ENCODE measurements at places on chromosomes 3 and 15. TPM values are rescaled to one million over a fixed set of nuclear protein-coding genes. Genes with fewer than 3 reads are reported as not detected.
A peak's percentile ranks its signal among the peaks of the same experiment; 100 is the strongest.

The SLCO3A1 gene
- total RNA-seq: 15.3 TPM

The FGD5 gene
- 15.3 TPM for total RNA-seq

The TGM4 gene
- total RNA-seq: not detected

The GPR171 gene
- total RNA-seq: not detected

The ACOX2 gene
- total RNA-seq: 3.1 TPM

The KLHL6 gene
- not detected for total RNA-seq

The GOLGA8O gene
- total RNA-seq: not detected

The WDR49 gene
- total RNA-seq: 3.2 TPM

The PCLAF gene
- total RNA-seq: 65.7 TPM

The KIF15 gene
- 26.4 TPM for total RNA-seq

The TXNRD3 gene
- 3.4 TPM for total RNA-seq

The SCAANT1 gene
- total RNA-seq: not detected

The LINGO1 gene
- 57.1 TPM for total RNA-seq

The AGTR1 gene
- total RNA-seq: not detected

GRCh38 chr3:176767385-176767784, 429.9 kb downstream of the TBL1XR1 start:
- DNase-seq: no peak

- DNase-seq: no peak
Observed at GRCh38 chr3:25461946-25462345, 33.9 kb downstream of the RARB start.

- DNase-seq: no peak
Observed at GRCh38 chr15:38705436-38706219, 141.0 kb upstream of the RASGRP1 start.

GRCh38 chr3:180631317-180631716, 29.4 kb downstream of the TTC14 start:
- DNase-seq: no peak

DNA sequence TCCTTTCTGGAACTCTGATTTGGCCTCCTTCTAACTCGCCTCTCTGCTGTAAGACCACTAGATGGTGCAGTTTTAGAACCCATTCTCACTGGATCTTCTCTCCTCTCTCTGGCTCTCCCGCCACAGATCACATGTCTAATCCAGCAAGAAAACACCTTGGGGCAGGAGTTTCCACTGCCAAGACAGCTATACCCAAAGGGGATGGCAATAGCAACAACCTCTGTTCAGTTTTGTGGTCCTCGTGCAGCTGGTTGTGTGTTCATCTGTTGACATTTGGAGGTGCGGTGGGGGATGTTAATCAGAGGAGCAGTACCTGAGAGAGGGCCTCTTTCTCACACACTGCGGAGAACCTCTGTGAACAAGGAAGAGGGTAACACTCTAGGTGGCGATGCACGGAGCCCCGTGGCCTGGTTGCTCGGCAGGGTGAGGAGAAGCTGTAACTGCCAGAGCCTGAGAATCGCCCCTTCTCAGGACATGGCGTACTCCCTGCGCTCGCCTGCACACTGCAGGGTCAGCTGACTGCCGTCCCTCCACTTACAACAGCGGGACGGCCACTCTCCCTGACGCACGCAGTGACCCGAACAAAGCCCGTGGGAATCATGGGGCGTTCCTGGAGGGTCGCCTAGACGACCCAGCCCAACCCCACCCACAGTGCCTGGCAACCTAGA, at the start of gene TEX55:
Gene TEX55, plus strand, starts transcription at position 666 of the 668 bp plus-strand sequence. CDS start 25 bp downstream, outside the sequence.
- DNase-seq: no peak

DNA sequence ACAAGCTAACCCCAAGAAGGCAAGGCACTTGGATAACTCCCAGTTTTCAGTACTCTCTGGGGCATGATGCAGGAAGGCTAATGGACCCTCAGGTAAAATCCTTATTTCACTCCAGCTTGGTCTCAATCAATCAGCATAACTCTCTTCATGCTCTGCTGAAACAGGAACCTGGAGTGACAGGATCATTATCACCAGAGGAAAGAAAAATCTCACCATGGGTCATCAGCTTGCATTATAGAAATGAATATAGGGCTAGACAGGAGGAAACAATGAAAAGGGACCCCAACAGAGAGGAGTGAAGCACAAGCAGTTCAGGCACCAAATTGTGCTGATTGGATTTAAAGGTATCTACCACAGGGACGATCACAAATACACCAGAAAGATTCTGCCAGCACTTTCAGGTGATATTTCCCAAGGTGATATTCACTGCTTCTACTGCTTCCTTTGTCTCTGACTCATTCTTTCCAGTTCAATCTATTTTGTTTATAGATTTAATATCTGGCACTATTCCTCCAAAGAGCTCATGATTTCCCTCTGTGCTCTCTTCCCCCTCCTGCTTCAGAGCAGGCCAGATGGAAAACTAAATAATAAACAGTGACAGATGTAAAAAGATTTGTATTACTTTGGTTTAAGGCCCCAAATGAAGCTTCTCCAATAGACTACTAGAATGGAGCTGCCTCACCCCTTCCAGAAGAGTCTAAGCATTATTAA, 22.9 kb upstream of the THUMPD3 start:
- no peak for DNase-seq

- no peak for DNase-seq
Observed at GRCh38 chr15:85542895-85543331, 162.5 kb downstream of the AKAP13 start.

- DNase-seq: no peak
Observed at GRCh38 chr3:4950948-4951347, 28.3 kb upstream of the BHLHE40 start.

GRCh38 chr3:124014366-124014942, 22.5 kb upstream of the ROPN1 start:
- DNase-seq: no peak

- no peak for DNase-seq
Observed at GRCh38 chr3:150059729-150060128, 89.0 kb upstream of the PFN2 start.

- no peak for DNase-seq
Observed at GRCh38 chr15:36053746-36054145, 507.8 kb upstream of the DPH6 start.

- DNase-seq: no peak
Observed at GRCh38 chr15:51496246-51496645, 126.3 kb downstream of the DMXL2 start.

DNA sequence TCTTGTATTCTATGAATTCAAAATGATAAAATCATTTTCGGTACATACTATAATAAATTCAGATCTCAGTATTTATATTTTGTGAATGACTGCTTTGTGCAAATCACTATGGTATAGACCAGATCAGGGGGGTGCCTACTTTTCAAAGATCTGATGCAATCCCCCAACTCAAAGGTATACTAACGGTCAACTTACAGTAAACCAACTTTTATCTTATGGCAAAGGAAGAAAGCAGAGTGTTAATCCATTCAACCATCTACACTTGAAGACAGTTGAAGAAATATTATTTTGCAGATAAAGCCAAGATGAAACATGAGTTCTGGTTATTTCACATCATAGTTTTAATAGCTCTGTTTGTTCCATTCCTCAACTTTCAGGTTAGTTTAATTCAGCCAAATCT, 197.1 kb downstream of the MEX3B start:
- DNase-seq: no peak

- DNase-seq: no peak
Observed at GRCh38 chr3:134307425-134307824, 56.8 kb upstream of the RYK start.

DNA sequence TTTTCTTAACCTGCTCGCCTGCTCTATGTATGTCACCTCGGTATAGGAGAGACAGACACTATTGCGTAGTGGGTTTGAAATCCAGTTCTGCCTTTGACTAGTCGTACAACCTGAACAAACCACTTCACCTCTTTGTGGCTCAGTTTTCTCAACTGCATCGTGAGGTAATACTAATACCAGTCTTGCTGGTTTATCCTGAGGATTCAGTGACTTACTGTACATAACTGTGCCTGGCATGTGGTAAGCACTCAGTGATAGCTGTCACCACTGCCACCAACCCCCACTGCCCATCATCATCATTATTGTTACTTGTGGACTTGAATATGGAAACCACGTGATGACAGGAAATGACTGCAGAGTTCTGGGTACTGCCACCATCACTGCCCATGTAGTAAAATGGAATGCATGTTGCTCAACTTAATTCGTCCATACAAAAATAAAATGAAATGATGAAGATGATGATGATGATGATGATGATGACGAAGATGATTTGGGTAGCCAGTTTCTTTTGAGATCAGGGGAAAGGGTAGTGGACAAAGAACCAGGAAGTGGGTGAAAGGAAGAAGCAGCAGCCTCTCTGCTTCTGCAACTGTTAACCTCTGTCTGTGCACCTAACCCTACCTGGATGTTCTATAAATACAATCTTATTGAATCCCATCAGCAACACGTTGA, 228.1 kb downstream of the FEZF2 start:
- DNase-seq: no peak

GRCh38 chr3:116405231-116405630, 40.1 kb downstream of the LSAMP start:
- no peak for DNase-seq

DNA sequence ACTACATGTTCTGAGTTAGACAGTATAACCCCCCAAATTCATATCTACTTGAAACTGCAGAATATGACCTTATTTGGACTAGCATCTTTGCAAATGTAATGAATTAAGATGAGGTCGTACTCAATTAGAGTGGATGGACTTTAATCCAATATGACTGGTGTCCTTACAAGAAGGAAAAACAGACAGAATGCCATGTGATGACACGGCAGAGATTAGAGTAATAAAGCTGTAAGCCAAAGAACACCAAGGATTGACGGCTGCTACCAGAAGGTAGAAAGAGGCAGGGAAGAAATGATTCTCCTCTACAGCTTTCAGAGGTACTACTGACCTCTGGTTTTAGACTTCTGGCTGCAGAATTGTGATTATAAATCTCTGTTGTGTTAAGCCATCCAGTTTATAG, 30.3 kb downstream of the GALK2 start:
- DNase-seq: no peak

DNA sequence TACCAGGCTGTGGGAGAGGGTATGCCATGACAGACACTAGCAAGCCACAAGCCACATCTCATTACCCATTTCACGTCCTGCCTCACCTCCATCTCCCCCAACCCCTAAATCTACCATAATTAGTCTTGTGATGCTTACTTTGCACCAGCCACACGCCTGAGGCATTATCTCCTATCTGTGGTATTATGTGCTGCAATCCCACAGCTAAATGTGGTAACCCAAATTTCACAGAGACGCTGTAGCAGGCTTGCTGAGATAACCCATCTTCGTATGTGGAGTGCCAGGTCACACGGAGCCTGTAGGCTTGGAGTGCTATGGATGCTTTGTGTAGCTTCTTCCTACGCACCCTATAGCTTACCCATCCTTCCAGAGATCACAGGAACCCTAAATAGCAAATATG, 256.7 kb upstream of the KCNH8 start:
- DNase-seq: no peak

DNA sequence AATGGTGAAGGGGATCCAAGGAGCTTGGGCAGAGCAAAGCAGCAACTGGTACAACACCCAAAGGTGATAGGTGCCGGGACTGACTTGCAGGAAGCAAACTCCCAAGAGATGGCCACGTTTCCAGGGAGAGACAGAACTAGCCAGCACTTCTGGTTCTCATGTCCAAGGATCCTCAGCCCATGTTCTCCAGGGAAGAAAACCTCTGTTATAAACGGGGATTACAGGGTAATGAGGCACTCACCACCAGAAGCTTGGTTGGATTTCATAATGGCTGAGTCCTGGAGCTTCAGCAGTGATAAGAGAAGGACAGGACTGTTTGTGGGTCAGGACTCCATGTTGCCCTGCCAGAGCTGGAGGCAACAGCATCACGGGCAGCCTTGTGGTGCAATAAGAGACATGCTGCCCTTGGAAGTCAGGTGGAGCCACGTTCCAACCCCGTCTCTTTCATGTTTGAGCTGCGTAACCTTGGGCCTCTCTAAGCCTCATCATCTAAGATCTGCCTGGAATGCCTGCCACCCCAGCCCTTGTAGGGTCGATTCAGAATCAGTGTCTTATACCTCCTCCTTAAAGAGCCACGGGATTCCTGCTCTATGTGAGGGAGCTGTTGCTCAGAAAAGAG, 181.0 kb downstream of the ABHD5 start:
- DNase-seq: peak; percentile 33

DNA sequence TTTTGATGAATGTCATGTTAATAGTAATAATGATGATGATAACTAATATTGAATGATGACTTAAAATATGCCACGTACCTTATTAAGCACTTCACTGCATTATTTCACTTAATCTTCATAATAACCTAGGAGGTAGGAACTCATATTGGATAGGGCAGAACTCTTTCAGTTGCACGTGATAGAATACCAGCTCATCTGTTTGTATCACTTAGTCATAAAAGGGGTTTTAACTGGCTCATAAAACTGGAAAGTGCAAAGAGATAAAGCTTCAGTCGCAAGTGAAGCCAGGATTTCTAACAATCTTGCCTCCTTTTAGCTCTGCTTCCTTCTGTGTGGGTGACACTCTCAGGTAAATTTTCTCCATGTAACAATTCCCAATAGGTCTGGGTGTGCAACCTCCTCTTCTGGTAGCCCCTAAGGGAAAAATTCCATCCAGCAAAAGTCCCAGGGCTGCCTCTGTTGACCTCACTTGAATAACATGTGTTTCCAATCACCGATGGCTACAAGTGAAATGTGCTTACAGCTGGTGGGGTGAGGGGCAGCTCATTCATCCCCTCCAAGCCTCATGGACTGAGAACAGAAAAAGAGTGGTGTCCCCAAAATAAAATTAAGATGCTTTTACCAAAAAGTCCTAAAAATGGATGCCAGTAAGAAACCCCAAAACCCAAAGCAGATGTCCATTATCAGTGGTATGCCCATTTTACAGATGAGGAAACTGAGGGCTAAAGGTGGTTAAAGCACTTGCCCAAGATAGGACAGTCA, 9.3 kb downstream of the GXYLT2 start:
- DNase-seq: no peak

GRCh38 chr3:135382621-135383020, 582.9 kb upstream of the PPP2R3A start:
- DNase-seq: no peak

GRCh38 chr15:90808517-90809235, 59.7 kb upstream of the FURIN start:
- no peak for DNase-seq

DNA sequence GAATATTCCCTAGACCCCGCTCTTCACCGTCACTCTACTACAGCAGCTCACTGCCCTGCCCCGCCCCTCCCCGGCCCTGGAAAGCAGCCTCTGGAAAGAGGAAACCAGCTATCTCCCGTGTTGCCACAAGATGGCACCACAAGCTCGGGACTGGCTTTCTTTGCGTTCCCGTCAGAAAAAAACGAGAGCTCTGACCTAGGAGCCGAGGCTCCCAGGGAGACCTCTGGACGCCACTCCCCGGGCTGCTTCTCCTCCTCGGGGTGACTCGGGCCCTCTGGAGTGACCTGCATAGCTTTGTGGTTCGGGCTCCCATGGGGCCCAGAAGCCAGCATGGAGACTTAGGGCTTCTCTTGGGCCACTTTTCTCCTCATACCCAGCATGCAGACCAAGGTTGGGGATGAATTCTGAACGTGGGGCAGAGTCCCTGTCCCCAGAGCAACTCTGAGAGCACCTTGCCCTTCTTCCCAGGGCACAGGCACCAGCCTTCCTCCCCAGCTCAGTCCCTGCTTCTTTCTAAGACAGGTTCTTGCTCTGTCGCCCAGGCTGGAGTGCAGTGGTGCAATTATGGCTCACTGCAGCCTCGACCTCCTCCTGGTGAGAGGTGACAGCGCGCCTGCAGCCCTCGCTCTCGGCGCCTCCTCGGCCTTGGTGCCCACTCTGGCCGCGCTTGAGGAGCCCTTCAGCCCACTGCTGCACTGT, 19.0 kb downstream of the STOML1 start:
- DNase-seq: peak; percentile 92
